ENCODE measurements at places on chromosomes 7 and 10. TPM values are rescaled to one million over a fixed set of nuclear protein-coding genes. Genes with fewer than 3 reads are reported as not detected.

The TRIM56 gene
- 23.4 TPM for total RNA-seq

GRCh38 chr10:59287587-59288255 is 74.6 kb downstream of the FAM13C start:
- DNase-seq: no peak

DNA sequence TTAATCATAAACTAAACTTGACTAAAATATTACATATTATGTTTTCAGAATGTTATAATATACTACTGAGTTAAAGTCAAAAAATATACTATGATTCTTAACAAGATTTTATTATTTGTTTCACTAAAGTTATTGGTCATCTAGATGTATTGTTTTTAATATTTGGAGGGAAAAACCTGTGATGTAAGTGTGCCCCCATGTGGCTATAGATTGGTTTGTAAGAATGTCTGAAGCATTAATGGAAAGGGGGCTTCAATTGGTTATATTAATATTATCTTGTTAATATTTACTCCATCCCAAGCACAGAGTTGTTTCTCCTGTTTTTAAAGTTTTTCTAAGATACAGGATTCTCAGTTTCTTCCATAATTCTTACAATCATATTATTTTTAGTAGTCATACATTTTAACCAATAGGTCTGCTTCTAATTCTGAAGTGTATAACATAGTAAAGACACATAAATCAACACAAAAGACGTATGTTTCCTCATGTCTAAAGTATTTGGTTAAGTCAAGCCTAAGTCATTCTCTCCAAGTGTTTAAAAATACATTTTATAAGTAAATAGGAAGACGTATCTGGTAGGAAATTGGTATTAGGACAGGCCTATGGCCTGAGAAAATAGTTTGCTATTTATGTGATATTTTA is 58.0 kb downstream of the GNAT3 start:
- DNase-seq: no peak

The ZNF804B gene
- total RNA-seq: not detected

DNA sequence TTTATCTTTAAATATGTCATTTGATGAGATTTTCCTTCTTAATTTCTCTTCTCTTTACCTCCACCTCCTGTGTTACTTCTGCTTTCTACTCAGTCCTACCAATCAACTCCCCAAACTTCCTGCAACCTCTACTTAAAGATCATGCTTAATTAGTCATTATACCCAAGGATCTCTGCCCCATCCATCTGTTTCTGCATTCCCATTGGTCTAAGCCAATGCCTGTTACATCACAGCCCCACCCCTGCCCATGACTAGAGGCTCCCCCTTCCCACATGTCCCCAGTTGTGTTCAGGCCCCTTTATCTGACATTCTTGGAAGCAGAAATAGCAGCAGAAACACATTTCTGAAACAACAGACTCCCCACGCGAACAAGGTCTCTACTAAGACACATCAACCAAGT is 319.1 kb upstream of the NFE2L3 start:
- no peak for DNase-seq

- DNase-seq: no peak
These were observed 59.4 kb upstream of the MRLN start for GRCh38 chr10:59812519-59813122.

GRCh38 chr7:3641582-3641981 is 340.5 kb downstream of the SDK1 start:
- DNase-seq: no peak

- DNase-seq: no peak
These were observed 116.0 kb downstream of the ARID5B start for GRCh38 chr10:62017491-62017870.

DNA sequence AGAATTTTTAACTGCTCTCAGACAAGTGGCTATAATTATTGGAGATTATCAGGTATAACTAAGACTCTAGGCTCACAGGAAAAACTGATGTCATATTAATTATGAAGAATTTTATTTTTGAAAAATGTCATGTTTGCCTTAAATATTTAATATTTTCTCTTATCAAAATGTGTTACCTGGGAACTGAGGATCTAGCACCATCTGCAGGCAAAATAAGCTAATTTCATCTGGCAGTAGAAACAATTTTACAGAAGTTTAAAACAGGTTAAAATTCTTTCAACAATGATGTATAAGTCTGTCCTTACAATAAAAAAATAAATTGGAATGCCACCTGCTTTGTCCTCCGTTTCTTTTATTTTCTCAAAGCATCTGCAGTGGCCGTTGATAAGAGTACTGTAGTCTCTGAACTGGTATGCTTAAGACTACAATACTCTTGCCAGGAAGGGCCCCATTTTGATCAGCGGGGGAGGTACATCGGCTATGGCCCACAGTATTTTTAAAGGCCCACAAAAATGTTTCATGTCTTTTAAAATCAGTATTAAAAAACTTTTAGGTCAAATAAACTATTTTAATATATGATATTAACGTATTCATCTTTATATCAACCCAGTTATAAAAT is 81.3 kb downstream of the VWDE start:
- no peak for DNase-seq

The FANK1 gene
- 2.8 TPM for total RNA-seq

DNA sequence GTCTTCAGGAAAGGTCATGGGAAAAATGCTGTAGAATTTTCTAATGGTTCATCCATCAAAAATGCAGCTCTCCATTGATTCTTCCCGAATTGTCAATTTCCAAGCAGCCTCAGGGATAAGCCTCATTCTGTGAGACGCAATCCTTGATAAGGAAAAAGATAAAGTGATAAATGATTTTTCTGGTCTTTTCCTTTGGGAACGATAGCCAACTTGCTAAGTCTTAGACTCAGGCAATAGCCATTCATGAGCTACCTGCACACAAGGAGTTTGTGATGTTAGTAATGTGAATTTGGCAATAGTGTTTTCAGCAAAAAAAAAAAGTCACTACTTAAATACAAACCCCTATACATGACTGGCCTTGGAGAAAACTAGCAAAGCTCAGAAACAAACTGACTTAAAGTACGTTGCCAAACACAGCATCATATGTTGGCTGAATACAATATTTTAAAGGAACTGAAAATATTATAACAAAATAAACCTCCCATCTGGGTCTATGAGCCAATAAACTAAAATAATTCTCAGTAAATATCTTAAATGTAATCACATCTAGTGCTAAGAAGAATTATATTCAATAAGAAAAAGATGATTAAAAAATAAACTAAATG is 75.5 kb downstream of the KLF6 start:
- DNase-seq: no peak

GRCh38 chr7:92833024-92833765 is 3.2 kb downstream of the CDK6 start:
- DNase-seq: peak; percentile 92

The ANKRD16 gene
- total RNA-seq: 12.2 TPM

The UCN3 gene
- total RNA-seq: not detected

GRCh38 chr7:117173035-117173770 is 149.7 kb downstream of the WNT2 start:
- DNase-seq: no peak

- DNase-seq: no peak
These were observed 154.8 kb downstream of the TNS3 start for GRCh38 chr7:47427051-47427643.

GRCh38 chr7:40077849-40078248 is 56.6 kb downstream of the MPLKIP start:
- DNase-seq: no peak

GRCh38 chr10:10780746-10781145 is 236.9 kb upstream of the CELF2 start:
- DNase-seq: no peak

DNA sequence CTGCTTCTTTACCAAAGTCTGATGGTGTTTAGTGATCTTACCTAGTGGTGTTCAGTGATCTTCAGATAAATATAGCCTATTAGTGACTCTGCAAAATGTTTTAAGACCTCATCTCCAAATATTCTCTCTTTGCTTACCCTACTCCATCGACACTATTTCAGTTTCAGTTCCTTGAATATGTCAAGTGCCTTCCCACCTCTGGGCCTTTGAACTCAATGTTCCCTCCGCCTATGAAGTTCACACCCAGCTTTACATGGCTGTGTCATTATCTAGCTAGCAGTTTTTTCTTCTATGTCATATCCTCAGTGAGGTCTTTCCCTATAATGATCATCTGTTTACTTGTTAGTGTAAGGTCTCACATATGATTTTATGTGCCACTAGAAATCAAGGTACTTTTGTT is 322.6 kb downstream of the DGKB start:
- no peak for DNase-seq

The OR2A1 gene
- not detected for total RNA-seq

The CLCN1 gene
- total RNA-seq: 0.23 TPM

DNA sequence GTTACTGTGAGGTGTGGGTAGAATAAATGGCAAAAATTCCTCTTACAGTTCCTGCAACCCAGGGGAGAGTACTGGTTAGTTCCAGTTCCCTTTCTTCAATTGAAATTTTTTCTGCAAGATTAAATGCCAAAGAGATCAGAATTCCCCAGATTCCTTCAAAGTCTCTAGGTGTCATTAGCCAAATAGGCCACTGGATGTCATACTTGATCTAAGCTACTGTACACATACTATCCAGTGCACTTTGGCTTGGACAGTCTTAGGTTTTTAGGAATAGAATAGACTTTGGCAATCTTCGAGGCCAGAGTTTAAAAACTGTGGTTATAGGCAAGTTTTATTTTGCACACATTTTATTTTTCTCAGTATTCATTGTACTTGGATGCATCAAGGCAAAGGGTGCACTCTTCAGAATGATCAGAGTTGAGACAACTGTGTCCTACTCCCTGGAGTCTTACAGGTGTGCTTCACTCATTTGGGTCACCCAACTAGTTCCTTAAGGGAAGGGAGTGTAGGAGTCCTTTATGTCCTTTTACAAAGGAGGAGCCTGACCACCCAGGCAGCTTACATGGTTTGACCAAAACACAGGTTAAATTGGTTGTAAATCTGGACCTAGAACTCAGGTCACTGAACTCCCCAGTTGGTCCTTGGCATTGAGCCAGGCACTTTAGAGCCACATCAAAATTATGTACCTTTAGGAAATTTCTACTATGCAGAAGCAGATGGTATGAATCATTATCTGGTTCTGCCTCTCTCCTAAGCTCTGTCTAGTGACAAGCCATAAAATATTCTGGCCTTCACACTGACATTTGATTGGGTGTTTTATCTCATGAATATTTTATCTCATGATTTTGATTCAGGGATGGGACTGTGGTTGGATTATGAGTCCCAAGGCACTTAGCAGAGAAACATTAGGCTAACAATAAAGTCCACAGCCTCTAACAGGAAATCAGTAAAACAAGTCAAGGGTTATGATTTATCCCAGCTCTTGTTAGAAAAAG is 49.5 kb downstream of the ASAH2B start:
- no peak for DNase-seq

- DNase-seq: no peak
These were observed 193.9 kb downstream of the NXPH1 start for GRCh38 chr7:8627325-8627724.

GRCh38 chr7:88845091-88845490 is 49.6 kb upstream of the TEX47 start:
- DNase-seq: no peak

DNA sequence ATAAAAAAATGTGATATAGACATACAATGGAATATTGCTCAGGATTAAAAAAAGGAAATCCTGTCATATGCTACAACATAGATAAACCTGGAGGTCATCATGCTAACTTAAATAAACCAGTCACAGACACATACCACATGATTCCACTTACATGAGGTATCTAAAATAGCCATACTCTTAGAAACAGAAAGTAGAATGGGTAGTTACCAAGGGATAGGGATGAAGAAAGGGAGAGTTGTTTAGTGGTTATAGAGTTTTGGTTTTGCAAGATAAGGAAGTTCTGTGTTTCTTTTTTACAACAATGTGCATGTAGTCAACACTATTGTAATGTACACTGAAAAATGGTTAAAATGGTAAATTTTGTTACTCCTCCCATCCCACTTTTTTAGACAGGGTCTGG is 30.5 kb downstream of the BICC1 start:
- no peak for DNase-seq

DNA sequence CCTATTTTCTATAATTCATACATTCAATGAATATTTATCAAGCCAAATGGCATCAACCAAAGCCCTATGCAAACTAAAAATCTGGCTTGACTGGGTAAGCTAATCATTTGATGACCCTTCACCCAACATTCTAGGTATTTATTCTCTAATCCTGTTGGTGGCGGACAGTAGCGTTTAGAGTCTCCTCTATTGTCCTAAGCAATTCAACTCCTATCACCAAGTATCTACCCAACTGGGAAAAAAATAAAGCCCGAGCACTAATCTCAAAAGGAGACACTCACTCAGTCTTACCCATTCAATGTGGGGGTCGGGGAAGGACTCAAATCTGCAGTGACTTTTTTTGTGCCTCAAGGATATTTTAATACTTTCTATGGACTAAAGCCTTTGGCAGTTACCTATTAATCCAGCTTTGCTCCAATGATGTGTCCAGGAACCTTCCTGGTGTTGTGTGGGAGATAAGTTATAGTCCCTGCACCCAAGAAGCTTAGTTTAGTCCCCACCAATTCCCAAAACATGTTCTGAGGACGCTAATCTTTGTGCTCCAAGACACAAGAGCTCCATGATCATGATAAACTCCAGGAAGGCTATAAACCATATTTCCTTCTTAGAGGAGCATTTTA is 30.6 kb downstream of the DNMBP start:
- no peak for DNase-seq

The AGR2 gene
- 1.6 TPM for total RNA-seq

The RELN gene
- 0.44 TPM for total RNA-seq

DNA sequence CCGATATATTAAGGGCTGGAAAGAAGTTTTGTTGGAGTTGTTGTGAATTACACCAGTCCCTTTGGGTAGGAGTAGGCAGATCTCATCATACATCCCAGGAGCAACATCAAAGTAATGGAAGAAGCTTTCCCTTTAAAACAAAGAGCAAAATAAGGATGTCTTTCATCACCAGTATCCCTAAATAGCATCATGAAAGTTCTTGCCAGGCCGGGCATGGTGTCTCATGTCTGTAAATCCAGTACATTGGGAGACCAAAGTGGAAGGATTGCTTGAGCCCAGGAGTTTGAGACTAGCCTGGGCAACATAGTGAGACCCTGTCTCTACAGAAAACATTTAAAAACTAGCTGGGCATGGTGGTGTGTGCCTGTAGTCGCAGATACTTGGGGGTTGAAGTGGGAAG is 38.7 kb downstream of the LRRC20 start:
- DNase-seq: no peak

Data from WTC11 (cell line).